ENCODE measurements at places on chromosomes 12 and 14.

DNA sequence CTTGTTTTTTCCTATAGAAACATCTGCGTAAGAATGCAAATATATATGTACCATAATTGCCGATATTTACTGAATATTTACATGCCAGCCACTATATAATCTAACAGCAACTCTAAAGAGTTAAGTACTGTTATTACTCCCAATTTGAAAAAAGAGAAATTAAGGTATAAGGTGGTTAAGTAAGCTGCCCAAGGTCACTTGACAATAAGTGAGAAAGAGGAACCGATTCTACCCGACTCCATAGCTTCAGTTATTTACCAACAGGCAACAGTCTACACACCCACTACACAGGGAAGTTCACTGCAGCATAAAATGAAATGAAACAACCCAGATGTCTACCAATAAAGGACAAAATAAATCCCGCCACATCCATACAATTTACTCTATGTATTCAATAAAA lies 1.1 kb downstream of the MIS18BP1 start:
- no peak for DNase-seq

GRCh38 chr12:51403159-51403558 lies 12.0 kb upstream of the GALNT6 start:
- no peak for DNase-seq

DNA sequence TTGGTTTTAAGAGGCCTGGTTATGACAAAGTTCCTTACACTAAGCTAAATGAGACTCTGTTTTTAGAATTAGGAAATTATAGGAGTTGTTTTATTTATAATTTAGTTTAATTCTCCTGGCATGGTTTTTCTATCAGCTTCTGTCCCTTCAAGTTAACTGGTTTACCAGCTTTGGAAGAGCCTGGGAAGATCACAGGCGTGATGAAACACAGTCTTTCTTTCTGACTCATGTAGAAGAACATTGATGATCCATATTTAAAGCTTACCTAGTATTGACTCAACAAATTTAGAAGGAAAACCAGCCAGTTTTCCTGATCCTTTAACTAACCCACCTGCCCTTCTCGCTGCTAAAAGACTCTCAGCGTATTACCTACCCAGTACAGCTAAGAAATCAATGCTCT lies 155.2 kb downstream of the TGFB3 start:
- peak; percentile 35 for DNase-seq

DNA sequence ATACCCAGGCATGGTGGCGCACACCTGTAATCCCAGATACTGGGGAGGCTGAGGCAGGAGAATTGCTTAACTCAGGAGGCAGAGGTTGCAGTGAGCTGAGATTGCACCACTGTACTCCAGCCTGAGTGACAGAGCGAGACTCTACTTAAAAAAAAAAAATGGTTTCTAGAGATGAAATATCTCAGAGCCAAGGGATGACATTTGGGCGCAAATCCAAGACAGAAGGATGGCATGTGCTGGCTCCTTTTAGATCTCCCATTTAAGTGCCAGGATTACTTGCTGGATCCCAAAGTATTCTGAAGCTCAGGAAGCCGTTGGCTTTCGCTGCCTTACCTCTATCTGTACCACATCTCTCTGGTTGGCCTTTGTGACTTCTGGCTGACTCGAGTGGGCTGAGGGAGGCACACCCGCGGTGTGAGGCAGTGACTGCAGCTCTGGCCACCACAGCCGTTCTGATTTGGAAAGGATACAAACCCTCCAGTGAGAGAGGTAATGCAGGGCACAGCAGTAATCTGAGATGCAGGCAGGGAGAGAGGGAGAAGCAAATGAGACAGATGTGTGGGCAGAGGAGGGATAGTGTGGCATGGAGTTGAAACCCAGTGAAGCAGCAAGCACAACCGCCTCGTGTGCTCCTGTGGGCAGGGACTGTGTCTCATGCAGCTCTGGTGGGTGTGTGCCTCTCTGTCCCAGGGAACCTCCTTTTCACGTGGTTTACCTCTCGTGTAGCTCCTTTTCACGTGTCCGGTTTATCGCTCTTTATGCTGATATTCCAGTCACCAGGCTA lies 4.9 kb downstream of the B4GALNT3 start:
- DNase-seq, result no peak

GRCh38 chr14:50600849-50601248 lies 40.9 kb downstream of the ATL1 start:
- DNase-seq, result no peak

- DNase-seq, result no peak
These were observed 114.5 kb downstream of the CMAS start for GRCh38 chr12:22160396-22161003.

DNA sequence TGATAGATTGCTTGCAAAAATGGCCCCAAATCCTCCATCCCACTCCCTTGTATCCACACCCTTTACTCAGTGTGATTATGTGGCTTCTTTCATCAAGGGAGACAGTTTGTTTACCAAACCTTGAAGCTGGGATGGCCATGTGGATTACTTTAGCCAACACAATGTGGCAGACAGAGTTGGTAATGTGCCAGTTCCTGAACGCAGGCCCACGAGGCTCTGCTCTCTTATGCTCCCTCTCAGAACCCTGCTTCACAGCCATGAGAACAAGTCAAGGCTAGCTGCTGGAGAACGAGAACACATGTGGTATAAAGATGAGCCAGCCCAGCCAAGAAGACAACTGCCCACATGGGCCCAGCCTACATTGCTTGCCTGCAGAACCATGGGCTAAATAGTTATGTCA lies 162.3 kb downstream of the NDUFA12 start:
- DNase-seq, result no peak

DNA sequence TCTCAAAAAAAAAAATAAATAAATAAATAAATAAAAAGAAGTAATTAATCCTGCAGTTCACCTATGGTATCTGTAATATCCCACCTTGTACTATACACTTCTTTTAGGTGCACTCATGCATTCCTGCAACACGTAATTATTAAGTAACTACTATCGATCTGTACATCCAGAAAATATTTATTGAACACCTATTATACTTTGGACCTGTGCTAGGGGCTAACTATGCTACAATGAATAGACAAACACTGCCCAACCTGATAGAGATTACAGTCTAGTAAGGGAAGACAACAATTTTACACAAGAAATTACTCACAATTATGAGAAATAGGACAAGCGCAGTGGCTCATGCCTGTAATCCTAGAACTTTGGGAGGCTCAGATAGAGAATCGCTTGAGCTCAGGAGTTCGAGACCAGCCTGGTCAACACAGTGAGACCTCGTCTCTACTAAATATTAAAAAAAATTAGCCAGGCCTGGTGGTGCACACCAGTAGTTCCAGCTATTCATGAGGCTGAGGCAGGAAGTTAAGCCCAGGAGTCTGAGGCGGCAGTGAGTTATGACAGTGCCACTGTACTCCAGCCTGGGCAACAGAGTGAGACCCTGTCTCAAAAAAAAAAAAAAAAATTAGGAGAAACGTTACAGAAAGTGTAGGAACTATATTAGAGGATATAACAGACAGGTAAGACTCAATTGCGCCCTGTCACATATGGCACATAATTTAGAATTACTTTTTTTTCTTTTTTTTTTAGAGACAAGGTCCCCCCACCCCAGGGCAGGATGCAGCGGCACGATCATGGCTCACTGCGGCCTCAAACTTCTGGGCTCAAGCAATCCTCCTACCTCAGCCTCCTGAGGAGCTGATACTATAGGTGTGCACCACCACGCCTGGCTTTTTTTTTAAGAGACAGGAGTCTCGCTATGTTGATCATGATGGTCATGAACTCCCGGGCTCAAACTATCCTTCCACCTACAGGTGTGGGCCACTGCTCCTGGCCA lies 1.2 kb downstream of the NRDE2 start:
- no peak for DNase-seq

DNA sequence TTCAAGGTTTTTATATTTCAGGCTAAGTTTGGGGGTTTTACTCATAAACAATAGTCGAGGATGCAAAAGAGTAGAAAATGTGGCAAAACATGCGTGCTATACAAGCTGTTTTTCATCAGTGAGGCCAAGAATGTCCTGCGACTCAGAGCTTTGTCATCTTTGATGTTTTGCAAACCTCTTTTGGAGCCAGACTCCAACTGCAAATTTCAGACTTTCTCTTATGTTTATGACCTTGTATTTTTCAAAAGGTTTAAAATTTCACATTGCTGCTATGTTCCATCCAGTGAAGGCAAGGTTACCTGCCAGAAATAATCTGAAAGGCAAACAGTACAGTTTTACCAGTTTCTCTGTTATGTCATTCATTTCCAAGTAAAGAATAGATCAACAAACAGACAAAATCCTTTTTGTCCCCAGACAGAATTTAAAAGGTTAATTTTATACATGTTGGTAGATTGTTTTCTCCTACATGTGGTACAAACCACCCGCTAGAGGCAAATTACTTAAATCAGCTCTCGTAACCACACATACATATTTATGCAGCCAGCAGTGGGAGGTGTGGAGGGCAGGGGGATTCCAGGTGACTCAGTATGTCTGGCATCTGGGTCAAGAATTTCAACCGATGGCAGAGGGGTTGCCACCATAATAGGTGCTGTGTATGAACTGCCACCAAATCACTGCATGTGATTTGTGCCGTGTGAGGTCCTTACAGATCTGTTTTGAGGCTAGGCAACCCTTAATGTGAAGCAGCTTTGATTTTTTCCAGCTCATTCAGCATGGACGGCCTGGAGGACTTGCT lies 119.8 kb upstream of the CPM start:
- DNase-seq, result peak; percentile 90

GRCh38 chr12:96044017-96044942 lies 8.9 kb upstream of the LTA4H start:
- peak; percentile 68 for DNase-seq

GRCh38 chr14:30214461-30215090 lies 286.9 kb upstream of the PRKD1 start:
- DNase-seq, result peak; percentile 76

DNA sequence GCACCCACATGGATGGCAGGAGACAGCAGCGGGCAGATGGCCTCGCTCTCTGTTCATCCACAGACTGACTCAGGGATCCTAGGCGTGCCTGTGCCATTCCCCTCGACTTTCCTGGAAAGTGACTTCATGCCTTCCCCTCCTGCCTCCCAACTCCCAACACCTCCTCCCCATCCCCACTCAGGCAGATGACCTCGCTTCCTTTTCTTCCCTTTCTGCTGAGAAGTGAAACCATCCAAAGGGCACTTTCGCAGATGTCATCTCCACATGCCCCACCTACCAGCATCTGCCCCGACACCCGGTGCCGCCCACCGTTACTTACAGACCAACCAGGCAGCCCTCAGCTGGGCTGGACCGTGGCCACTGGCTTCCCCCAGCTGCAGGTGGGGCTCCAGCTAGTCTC lies 29.6 kb downstream of the BEGAIN start:
- DNase-seq, result peak; percentile 23

Measured in fibroblast of skin of right quadriceps (primary cell).